ENCODE measurements at places on chromosomes 7 and 10. TPM values are rescaled to one million over a fixed set of nuclear protein-coding genes. Genes with fewer than 3 reads are reported as not detected.

OR2A42 gene
- 0.56 TPM for total RNA-seq

CTAGE8 gene
- 16.7 TPM for total RNA-seq

PGAM1 gene
- total RNA-seq = 238 TPM

RSPH10B2 gene
- not detected for total RNA-seq

PRKCQ gene
- total RNA-seq = 0.51 TPM

HTR5A gene
- total RNA-seq = not detected

FZD1 gene
- total RNA-seq = 43.4 TPM

SPDYE11 gene
- total RNA-seq = not detected

STK31 gene
- total RNA-seq = 0.91 TPM

DNA sequence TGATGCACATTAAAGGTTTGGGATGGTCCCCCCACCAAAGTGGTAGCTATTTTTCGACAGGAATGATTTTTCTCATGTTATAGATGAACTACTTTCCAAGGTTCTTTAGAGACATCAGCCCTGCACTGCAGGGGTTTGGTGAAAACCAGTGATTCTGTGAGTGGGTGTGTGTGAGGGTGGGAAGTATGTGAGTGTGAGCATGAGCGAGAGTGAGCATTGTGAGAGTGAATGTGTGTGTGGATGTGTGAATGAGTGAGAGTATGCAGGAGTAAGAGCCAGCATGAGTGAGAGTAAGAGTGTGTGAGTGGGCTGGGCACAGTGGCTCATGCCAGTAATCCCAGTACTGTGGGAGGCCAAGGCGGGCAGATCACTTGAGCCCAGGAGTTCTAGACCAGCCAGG is 75.0 kb downstream of the GOLGA7B start:
- no peak for DNase-seq

- no peak for DNase-seq
Observed at GRCh38 chr7:6209340-6209739, 63.1 kb downstream of the CYTH3 start.

GRCh38 chr10:12448340-12448728 is 99.0 kb downstream of the CAMK1D start:
- DNase-seq = no peak

- no peak for DNase-seq
Observed at GRCh38 chr7:157525491-157525915, 188.7 kb downstream of the DNAJB6 start.

GRCh38 chr10:26821699-26822570 is 38.8 kb downstream of the ABI1 start:
- DNase-seq = no peak

DNA sequence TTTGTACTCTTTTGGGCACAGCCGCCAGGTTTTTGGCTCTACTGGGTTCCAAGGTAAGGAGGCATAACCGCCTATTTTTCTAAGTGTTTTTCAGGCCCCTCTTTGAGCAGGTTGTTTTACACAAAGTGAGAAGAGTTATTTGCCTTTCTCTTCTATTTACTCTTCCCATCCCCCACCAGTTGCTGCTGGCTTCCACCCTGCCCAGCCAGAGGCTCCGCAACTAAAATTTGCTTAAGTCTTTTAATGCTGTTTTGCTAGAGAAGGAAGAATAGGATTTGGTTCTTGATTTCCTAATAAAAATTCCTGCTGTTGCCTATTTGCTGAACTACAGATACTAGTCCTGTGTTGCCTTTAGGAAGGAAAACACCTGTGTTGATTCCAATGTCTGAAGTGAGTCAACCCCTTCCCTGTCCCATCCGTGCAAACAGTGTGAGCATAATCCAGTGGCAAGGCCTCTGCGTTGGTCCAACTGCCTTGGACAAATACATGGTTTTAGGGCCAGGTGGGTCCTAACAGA is 1.9 kb downstream of the PLA2G12B start:
- no peak for DNase-seq

DNA sequence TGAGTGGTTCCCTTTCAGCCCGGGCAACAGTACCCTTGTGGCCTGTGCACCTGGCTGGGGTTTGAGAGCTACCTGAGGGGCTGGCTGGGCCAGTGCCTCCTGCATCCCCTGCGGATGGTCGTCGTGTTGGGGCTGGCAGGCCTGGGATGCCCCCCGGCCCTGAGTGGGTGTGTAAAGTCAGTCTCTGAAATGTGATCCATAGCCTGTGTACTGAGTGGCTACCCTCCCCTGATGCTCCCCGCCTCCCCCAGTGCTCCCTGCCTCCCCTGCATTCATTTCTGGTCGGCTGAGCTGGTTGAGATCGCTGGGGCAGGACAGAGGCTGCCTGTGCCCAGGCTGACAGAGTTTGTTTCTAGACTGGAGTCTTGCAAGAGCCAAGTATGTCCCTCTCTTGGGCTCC is 9.3 kb downstream of the ZNF316 start:
- no peak for DNase-seq

GRCh38 chr7:122123746-122124145 is 20.3 kb downstream of the AASS start:
- no peak for DNase-seq

DNA sequence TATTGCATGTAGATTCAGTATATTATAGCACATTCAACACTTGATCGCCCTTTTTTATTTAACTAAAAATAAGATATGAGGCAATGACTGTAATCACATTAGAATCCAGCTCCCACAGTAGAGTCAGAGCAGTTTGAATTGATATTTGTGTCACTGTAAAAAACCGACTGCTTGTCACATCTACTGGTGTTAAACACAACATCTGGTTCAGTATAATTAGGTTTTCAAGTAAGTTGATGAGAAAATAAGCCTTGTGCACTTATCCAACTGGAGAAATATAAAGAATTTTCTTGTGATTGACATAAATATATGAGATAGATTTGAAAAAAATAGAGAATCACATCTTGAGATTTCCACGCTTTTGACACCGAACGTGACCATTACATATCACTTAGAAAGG is 69.0 kb downstream of the CHRM2 start:
- no peak for DNase-seq

DNA sequence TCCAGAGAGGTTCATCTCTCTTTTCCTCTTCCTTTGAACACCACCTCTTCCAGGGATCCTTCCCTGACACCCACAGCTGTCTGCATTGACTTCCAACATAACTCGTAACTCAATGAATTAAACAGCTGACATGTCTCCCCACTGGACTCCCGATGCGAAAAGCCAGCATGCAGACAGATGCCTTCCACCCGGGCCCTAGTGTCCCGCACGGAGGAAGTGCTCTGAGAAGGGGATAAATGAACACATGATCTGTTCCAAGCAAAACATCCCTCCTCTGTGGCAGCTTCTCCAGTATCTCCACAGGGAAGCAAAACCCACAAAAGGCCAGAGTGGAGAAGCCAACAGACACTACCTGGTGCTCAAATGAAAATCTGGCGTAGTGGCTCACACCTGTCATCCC is 28.3 kb downstream of the OGDHL start:
- DNase-seq = no peak

DNA sequence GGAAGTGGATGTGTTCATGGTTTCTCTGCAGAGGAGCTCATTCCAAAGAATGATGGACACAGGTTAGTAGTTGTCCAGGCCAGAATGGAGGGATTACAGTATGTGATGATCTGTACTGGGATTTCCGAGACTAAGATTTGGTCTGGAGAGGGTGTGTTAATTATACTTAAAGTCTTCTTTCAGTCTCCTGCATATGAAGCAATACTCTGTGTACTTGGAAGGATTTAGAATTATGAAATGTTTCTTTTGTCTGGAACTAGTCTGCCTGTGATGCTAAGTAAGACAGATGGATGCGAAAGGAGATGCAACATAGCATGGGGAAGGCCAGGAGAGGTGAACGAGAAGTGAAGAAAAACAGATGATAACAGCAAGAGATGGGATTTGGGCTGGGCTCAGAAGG is 305.1 kb upstream of the LYZL1 start:
- DNase-seq = no peak

DNA sequence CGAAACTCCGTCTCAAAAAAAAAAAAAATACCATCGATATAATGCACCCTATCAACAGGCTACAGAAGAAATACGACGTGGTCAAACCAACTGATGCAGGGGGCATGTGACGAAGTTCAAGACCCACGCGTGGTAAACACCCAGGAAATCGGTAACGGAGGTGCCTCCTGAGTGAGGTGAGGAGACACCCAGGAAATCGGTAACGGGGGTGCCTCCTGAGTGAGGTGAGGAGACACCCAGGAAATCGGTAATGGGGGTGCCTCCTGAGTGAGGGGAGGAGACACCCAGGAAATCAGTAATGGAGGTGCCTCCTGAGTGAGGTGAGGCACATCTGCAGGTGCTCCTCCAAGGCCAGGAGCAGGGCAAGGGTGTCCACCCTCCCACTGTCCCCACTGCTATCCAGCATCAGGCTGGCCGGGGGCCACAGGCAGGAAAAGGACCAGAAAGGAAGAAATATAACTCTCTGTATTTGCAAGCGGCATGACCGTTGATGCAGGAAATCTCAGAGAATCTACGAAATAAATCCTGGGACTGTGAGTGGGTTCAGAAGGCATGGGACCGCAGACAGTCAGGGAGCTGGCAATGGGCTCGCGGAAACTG is 10.7 kb upstream of the GPR146 start:
- DNase-seq = no peak

- no peak for DNase-seq
Observed at GRCh38 chr7:108157606-108158335, 27.6 kb upstream of the LAMB4 start.

DNA sequence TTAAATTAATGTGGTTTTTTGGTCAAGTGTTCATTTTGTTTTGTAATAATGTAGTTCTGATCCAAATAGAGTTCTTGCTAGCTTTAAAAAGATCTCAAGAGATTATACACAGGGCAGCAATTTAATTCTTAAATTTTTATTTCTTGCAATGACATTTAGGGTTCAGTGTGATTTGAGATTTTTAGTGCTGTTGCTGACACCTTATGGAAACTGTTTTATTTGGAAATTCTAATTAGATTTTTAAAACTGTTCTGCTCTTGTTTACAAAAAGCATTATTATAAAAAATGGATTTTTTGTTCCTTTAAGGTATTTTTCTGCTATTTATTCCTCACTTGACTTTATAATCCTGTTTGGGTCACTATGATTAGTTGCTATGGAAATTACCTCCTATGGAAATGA is 72.1 kb downstream of the RTKN2 start:
- no peak for DNase-seq

Measured in suprapubic skin (tissue), 4 donors.